T-helper 2 cell treated with Interferon-gamma antibody and Interleukin-4, amounts not matched to agents 5 μg/mL and 100 μg/mL, for 36 hours (primary cell): ENCODE measurements at places on chromosomes 1 and 21.

DNA sequence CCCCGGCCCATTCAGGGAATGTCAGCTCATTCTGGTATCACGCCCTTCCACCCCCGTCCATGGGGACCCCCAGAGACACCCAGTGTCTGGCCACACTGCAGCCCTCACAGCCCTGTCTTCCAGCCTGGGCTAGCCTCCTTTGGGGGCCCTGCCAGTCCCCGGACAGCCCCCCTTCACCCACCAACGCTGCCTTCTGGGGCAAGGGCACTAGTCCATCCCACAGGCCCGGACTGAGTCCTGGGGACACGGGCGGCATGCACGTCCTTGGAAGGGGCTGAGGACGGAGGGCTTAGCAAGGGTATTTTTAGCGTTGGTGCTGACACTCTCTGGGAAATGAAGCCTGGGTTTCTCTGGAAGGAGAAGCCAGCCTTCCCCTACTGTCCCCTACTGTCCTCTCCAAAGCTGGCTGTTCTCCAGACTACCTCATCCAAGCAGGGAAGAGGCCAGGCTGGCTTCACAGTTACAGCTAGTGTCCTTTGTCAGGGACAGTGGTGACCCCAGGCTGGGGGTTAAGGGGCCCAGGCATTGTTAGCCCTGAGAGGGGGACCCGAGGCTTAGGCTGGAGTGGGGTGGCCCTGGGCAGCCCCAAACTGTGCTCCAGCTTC, 39.5 kb downstream of the COQ8A start:
- H3K36me3 ChIP-seq = peaks cover 2% of the 10 kb centered on the region
- no peaks in the 10 kb centered on the region for H3K4me1 ChIP-seq
- no peak for DNase-seq
- H3K27ac ChIP-seq = no peak overlapping the region

- H3K36me3 ChIP-seq = peaks cover 3% of the 10 kb centered on the region
- H3K4me1 ChIP-seq = peaks cover 11% of the 10 kb centered on the region
- H3K27ac ChIP-seq = no peak overlapping the region
These were observed 7.9 kb downstream of the TIAM1 start for GRCh38 chr21:31335957-31336738.

- no peak for DNase-seq
- H3K4me3 ChIP-seq = no peak overlapping the region
- no peaks in the 10 kb centered on the region for H3K4me1 ChIP-seq
- peaks cover 21% of the 10 kb centered on the region for H3K27me3 ChIP-seq
- no peak overlapping the region for H3K27ac ChIP-seq
These were observed 7.6 kb upstream of the IFNAR1 start for GRCh38 chr21:33317145-33317544.

DNA sequence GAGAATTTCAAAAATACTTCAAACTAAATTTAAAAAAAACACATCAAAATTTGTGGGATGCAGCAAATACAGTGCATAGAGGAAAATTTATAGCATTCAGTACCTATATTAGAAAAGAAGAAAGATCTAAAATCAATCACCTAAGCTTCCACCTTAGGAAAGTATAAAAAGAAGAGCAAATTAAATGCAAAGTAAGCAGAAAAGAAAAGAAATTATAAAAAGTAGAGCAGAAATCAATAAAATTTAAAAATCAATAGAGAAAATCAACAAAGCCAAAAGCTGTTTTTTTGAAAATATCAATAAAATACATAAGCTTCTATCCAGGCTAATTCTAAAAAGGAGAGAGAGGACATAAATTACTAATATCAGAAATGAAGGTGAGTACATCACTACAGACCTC, 255.4 kb downstream of the KCNH1 start:
- no peak for DNase-seq
- no peak overlapping the region for H3K4me3 ChIP-seq
- peaks cover 2% of the 10 kb centered on the region for H3K27me3 ChIP-seq
- no peak overlapping the region for H3K27ac ChIP-seq
- H3K4me1 ChIP-seq = peaks cover 7% of the 10 kb centered on the region

- no peaks in the 10 kb centered on the region for H3K4me1 ChIP-seq
- no peak for DNase-seq
- H3K4me3 ChIP-seq = peak within 1 kb of the TSS; percentile 19
- H3K36me3 ChIP-seq = no peaks in the 10 kb centered on the region
- H3K27me3 ChIP-seq = peaks cover 28% of the 10 kb centered on the region
- H3K27ac ChIP-seq = no peak within 1 kb of the TSS
These were observed at the start of gene TEKT2 for GRCh38 chr1:36083635-36084496. TSS of gene TEKT2 (plus strand) at chr1:36084094. CDS start at chr1:36084922, 828 bp downstream.

DNA sequence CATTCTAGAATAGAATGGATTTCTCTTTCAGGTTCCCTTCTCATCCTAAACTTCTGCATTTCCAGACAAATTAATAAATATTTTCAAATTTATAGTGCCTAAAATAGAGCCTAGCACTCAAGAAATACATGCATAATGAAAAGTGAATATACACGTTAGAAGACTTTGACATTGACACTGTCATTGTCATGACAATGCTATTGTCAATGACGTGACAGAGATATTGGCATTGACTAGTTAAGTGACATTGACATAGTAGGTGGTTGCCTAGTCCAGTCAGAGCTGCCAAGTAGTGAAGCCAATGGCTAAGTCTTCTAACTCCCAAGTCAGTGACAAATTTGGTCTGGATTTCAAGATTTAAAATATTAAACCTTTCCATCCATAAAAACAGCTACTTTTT, 410.5 kb downstream of the LMO4 start:
- no peaks in the 10 kb centered on the region for H3K36me3 ChIP-seq
- H3K27ac ChIP-seq = no peak overlapping the region
- H3K27me3 ChIP-seq = no peaks in the 10 kb centered on the region
- DNase-seq = no peak

- H3K4me3 ChIP-seq = no peak overlapping the region
- H3K27me3 ChIP-seq = peaks cover 19% of the 10 kb centered on the region
- H3K4me1 ChIP-seq = no peaks in the 10 kb centered on the region
- no peak for DNase-seq
- H3K36me3 ChIP-seq = no peaks in the 10 kb centered on the region
- no peak overlapping the region for H3K27ac ChIP-seq
These were observed 142.1 kb downstream of the SPATA46 start for GRCh38 chr1:162234571-162234970.

GRCh38 chr1:109218516-109218915, 4.8 kb downstream of the SARS1 start:
- no peak for DNase-seq
- H3K4me1 ChIP-seq = peaks cover 40% of the 10 kb centered on the region
- H3K27me3 ChIP-seq = no peaks in the 10 kb centered on the region
- H3K27ac ChIP-seq = peak overlapping the region; percentile 54
- H3K36me3 ChIP-seq = peaks cover 60% of the 10 kb centered on the region

- H3K27ac ChIP-seq = no peak overlapping the region
- no peak overlapping the region for H3K4me3 ChIP-seq
- H3K4me1 ChIP-seq = no peaks in the 10 kb centered on the region
- H3K36me3 ChIP-seq = no peaks in the 10 kb centered on the region
These were observed 261.2 kb downstream of the S1PR1 start for GRCh38 chr1:101497881-101498559.

- no peak for DNase-seq
- no peaks in the 10 kb centered on the region for H3K36me3 ChIP-seq
- H3K4me3 ChIP-seq = no peak overlapping the region
- H3K27ac ChIP-seq = no peak overlapping the region
- peaks cover 23% of the 10 kb centered on the region for H3K27me3 ChIP-seq
These were observed 54.2 kb downstream of the PDE4B start for GRCh38 chr1:65846866-65847265.

- no peak overlapping the region for H3K4me3 ChIP-seq
- no peak for DNase-seq
- H3K27me3 ChIP-seq = no peaks in the 10 kb centered on the region
- H3K27ac ChIP-seq = no peak overlapping the region
- H3K4me1 ChIP-seq = no peaks in the 10 kb centered on the region
- no peaks in the 10 kb centered on the region for H3K36me3 ChIP-seq
These were observed 14.6 kb downstream of the AJAP1 start for GRCh38 chr1:4668743-4669700.

DNA sequence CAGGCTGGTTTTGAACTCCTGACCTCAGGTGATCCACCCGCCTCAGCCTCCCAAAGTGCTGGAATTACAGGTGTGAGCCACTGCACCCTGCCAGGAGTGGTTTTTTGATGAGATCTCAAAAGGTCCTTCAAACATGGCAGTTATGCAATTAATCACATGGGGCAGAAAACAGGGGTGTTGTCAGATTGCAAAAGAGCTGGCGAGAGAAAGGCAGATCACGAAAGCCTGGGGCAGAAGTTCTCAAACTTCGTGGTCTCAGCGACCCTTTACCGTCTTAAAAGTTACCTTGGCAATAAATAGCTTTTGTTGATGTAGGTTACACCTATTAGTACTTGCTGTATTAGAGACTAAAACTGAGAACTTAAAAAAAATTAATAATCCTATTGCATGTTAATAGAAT, 16.1 kb downstream of the CNR2 start:
- H3K27ac ChIP-seq = no peak overlapping the region
- no peak overlapping the region for H3K4me3 ChIP-seq
- H3K4me1 ChIP-seq = peaks cover 10% of the 10 kb centered on the region

DNA sequence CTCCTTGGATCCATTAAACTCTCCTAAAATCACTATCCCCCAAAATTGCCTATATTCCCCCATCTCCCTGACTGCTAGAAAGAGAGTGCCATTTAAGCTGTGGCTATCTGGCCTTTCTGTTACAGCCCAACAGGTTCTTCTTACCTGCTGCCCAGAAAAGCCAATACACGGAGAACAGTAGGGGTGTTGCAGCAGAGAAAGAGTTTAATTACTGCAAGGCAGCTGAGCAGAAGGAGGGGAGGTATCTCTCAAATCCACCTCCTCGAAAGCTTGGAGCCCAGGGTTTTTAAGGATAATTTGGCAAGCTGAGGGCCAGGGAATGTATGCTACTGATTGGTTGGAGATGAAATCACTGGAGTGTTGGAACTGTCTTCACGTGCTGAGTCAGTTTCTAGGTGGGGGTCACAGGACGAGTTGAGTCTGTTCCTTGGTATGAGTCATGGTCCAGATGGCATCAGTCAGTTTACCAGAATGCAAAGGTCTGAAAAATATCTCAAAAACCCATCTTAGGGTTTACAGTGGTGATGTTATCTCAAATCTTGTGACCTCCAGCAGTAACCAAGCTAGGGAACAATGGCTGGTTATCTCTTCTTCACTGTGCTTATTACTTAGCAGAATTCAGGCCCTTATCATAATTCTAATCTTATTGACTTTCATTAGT, 89.8 kb downstream of the SMYD3 start:
- H3K4me1 ChIP-seq = peaks cover 11% of the 10 kb centered on the region
- H3K27me3 ChIP-seq = no peaks in the 10 kb centered on the region
- no peak overlapping the region for H3K27ac ChIP-seq
- H3K36me3 ChIP-seq = peaks cover 16% of the 10 kb centered on the region

- no peaks in the 10 kb centered on the region for H3K36me3 ChIP-seq
- H3K27me3 ChIP-seq = peaks cover 9% of the 10 kb centered on the region
- DNase-seq = no peak
- no peaks in the 10 kb centered on the region for H3K4me1 ChIP-seq
- no peak overlapping the region for H3K4me3 ChIP-seq
- no peak overlapping the region for H3K27ac ChIP-seq
These were observed 14.0 kb upstream of the TIPRL start for GRCh38 chr1:168164771-168165170.

DNA sequence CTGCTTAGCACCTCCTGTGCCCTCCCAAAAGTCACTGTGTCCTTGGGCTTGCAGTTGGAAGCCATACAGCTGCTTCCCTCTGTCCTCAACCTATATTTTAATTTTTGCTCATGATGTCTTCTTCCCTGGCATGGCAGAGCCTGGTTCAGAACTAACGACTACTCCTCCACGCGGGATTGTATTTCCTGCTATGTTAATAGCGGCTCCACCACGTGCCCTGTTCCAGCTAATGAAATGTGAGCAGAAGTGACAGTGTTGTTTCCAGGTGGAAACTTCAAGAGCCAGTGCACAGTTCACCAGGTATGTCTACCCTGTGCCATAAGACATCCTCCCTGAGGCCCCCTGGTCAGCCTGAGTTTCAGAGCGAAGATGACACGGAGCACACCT, 52.1 kb downstream of the DHRS3 start:
- no peak overlapping the region for H3K4me3 ChIP-seq
- H3K36me3 ChIP-seq = peaks cover 35% of the 10 kb centered on the region
- no peak for DNase-seq
- no peaks in the 10 kb centered on the region for H3K27me3 ChIP-seq
- H3K4me1 ChIP-seq = no peaks in the 10 kb centered on the region
- no peak overlapping the region for H3K27ac ChIP-seq

DNA sequence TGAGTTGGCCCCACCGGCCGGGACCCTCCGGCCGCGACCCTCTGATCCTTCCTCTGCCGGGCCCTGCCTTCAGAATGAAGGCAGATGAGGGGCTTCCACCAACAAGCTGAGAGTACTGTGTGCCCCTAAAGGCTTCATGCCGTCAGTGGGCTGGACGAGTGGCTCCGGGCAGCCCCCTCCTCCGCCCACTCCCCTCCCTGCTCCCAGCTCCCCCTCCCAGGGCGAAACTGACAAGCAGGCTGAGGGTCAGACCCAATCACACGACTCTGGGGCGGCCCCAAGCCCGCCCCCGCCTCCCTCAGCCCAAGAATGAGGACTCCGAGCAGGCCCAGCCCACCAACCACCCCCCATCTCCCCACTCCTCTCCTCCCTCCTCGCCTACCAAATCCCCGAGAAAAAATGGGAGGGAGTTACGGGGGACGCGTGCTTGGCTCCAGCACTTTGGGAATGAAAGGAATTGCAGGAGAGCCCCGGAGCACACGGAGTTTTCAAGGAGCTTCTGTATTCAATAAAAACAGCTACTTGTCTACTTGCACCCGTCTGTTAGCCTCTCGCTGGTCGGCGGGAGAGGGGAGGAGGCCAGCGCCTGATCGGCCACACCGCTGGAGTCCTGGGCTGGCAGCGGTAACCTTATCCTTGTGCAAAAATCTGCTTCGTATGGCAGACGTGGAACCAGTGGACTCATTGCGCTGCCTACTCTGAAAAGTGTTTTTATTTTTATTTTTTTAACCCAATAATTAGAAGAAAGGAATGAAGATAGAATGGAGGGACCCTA, at the start of gene COL11A1:
Gene COL11A1 (minus strand): TSS at position 147 of the 775 bp plus-strand sequence. CDS start 344 bp downstream, outside the sequence.
- H3K27ac ChIP-seq = no peak within 1 kb of the TSS
- H3K36me3 ChIP-seq = no peaks in the 10 kb centered on the region
- DNase-seq = no peak
- H3K4me3 ChIP-seq = no peak within 1 kb of the TSS
- peaks cover 27% of the 10 kb centered on the region for H3K27me3 ChIP-seq

DNA sequence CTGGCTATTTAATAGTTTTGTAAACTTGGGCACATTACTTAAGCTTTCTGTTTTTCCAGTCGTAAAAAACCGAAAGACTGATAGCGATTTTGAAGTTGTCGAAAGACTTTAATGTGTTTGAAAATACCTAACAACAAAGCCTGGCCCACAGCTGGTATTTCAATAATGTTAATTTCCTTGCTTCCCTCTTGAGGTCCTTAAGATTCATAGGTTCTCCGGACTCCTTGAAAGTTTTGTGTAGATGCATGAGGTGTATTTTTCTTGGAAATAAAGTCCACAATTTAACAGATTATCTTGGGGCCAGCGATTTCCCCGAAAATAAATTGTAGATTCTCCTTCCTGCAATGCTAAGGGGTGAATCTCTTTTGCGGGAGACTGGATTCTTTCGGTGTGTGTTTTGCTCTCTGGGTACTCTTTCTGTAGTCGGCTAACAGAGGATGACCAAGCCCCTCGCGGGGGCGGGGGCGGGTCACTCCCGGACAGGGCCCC, 735 bp upstream of the YTHDF2 start:
- peaks cover 25% of the 10 kb centered on the region for H3K4me1 ChIP-seq
- H3K4me3 ChIP-seq = peak overlapping the region; percentile 93
- no peaks in the 10 kb centered on the region for H3K27me3 ChIP-seq

- no peak overlapping the region for H3K27ac ChIP-seq
- H3K4me1 ChIP-seq = peaks cover 19% of the 10 kb centered on the region
- DNase-seq = peak; percentile 39
- peaks cover 6% of the 10 kb centered on the region for H3K36me3 ChIP-seq
These were observed 15.7 kb downstream of the TFF3 start for GRCh38 chr21:42299324-42300044.

- H3K36me3 ChIP-seq = peaks cover 55% of the 10 kb centered on the region
- H3K27me3 ChIP-seq = no peaks in the 10 kb centered on the region
- H3K4me1 ChIP-seq = peaks cover 46% of the 10 kb centered on the region
These were observed 26.6 kb downstream of the ATF6 start for GRCh38 chr1:161792740-161793139.
